Heart right ventricle (tissue), 16 donors: ENCODE measurements at places on chromosomes 4 and X. TPM values are rescaled to one million over a fixed set of nuclear protein-coding genes. Genes with fewer than 3 reads are reported as not detected.

HEPH gene
- 48.5 TPM for total RNA-seq

- DNase-seq: no peak
These were observed 599.5 kb upstream of the ZFP42 start for GRCh38 chr4:187396106-187396505.

DNA sequence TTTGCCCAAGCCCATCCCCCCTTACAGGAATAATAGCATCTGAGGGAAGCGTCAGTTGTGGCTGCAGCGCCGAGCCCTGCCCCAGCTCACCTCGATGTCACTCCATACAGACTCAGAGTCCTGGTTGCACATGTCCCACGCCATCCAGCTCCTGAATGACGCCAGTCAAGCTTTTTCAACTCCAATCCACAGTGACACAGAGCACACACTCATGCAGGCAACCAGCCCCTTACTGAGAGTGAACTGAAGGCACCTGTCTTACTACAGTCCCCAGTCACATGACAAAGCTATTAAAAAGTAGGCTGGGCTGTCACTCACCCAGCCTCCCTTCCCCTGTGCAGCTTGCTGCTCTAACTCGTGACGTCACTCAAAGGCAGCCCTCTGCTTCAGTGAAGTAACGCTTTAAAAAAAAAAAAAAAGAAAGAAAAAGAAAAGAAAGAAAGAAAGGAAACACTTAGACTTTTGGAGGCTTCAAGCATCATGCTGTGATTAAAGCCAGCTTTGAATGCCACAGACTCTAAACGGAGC, at the start of gene PPARGC1A:
PPARGC1A (minus strand) TSS at position 234 of the 528 bp plus-strand sequence; CDS start at position 144, 90 bp downstream.
- DNase-seq: peak; percentile 69

- DNase-seq: no peak
These were observed 415.8 kb downstream of the STIM2 start for GRCh38 chr4:27276307-27277073.

GRCh38 chr4:100224721-100225120, 34.5 kb upstream of the DDIT4L start:
- no peak for DNase-seq
